ENCODE measurements at places on chromosomes 6 and 20.

GRCh38 chr6:108966855-108967755, 118.9 kb downstream of the ARMC2 start:
- DNase-seq = peak; percentile 26

DNA sequence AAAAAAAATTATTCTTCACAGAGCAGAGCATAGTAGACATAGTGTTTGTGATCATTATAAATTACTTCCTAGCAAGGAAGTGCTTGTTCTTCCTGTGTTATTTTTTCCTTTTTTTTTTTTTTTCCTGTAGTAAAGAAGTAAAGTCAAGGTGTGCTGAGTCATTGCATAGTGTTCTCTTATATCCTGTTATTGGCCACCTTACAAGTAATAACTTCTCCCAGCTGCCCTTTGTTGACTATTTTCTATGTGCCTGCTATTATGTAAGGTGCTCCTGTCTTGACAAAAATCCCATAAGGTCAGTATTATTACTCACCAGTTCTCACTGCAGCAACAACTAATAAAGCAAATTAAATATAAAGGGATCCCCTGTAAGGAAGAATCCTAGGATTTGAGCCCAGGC, 195.3 kb downstream of the GJA1 start:
- DNase-seq = no peak

- DNase-seq = no peak
Observed at GRCh38 chr20:23412026-23412425, 9.3 kb downstream of the NAPB start.

DNA sequence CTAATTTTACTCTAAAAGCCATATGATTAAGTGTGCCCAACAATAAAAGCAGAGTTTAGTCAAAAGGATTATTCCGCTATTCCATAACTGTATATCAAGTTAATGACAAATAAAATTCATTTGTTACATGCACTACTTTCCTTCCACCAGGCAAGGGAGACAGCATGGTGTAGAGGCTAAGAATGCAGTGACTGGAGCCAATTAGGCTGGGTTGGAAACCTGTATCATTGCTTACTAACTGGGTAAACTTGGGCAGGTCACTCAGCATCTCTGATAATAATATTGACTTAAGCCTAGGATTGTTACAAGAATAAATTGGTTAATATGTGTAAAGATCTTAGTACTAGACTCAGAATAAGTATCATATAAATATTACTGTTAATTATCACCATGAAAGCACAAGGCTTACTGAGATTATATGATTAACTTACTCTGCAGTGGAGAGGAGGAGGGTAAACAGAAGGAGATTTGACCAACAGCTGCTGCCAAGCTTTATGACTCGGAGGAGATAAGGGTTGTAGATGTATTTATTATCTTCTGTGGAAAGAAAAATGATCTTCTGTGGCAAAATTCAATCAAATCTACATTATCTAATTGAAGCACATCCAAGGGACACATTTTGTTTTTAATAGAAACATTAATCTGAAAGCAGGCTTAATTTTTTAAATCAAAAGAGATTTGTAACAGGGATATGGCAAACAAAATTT, 1459.9 kb downstream of the GRIK2 start:
- no peak for DNase-seq

GRCh38 chr6:170114187-170114945, 176.5 kb downstream of the DLL1 start:
- no peak for DNase-seq

GRCh38 chr20:21808863-21809664, 103.6 kb downstream of the PAX1 start:
- peak; percentile 20 for DNase-seq

- peak; percentile 51 for DNase-seq
Observed at GRCh38 chr20:59782986-59783640, 150.3 kb downstream of the SYCP2 start.

- DNase-seq = no peak
Observed at GRCh38 chr6:83062225-83062624, 3.4 kb downstream of the UBE3D start.

DNA sequence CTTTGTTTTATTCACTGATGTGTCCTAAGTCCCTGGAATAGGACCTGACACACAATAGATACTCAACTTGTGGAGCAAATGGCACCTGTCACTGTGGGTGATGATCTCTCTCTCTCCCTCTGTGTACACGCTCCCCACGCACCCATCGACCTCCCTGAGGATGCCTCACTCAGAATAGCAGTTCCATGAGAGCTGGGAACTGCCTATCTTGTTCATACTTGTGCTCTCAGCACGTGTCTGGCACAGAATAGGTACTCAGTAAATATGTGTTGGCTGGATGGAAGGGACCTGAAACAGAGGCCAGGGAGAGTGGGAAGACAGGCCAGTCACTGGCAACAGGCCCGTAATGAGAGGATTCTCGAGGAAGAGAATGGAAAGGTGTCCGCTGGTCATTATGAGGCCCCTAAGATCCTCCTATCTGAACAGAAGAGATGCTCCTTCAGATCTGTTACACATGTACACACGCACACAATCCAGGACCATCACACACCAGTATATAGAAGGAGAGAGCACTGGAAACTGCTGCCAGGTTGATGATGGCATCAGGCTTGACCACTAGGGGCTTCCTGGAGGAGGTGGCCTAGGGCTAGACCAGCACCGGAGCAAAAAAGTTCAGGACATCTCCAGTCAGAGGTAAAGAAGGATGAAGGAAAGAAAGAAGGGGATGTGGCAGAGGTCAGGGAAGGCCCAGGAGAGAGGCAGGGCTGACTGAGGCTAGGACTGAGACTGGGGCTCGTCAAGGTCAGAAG, 30.9 kb downstream of the VEGFA start:
- DNase-seq = no peak

DNA sequence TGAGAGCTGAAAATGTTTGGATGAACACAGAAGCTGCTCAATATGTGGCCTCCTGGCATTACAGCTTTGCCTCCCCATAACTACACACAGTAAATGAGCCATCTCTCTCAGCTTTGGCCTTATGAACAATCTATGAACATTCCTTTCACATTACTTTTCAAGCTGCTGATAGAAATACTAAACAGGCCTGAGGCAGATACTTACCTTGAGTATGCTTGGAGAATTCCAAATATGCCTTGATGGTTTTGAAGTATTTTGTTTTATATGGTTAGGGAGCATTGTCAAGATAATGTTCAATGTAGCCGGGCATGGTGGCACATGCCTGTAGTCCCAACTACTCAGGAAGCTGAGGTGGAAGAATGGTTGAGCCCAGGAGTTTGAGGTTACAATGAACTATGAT, 104.5 kb downstream of the CD24 start:
- DNase-seq = peak; percentile 16

DNA sequence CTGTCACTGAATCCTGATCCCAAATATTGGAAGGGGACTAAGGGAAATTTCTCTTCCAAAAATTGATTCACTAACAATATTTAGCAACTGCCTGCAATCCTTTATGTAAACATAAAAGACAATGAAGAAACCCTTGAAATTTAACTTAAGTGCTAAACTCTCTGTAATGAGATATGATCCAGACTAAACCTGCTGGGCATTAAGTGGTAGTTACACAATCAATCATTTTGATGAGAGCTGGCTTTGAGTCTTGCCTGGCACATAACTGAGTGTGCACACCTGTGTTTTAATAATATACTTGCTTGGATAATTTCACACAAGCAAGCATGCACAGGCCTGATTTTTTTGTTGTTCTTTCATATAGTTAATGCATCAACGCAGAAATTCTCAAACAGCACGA, 9.8 kb upstream of the ZFP64 start:
- no peak for DNase-seq

DNA sequence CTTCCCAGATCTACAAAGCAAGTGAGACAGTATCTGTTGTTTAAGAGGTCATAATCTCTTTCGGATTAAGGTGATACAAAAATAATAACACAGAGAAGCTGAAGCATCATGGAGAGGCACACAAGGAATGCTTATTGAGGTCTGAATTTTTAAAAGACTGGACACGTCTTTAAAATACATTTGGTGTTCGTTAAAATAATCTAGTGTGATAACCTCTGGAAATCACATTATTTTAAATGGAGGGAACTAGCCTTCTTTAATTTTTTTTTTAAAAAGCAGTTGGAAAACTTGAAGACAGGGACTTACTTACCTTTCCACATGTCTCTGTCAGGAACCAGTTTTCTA, 1.9 kb upstream of the LRRC1 start:
- DNase-seq = no peak

DNA sequence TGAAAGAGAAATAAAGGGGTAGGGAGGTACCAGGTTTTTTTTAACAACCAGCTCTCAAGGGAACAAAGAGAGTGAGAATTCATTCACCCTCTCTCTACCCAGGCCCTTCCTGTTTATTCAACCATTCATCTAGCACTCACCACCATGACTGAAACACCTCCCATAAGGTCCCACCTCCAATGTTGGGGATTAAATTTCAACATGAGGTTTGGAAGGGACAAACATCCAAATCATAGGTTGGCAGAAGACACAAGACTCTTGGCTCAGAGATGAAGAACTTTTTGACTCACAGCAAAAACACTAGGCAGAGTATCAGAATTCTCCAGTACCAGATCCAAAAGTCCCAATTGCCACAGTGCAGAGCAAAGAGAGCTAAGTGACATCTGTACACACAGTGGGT, 186.3 kb downstream of the EDN1 start:
- no peak for DNase-seq

DNA sequence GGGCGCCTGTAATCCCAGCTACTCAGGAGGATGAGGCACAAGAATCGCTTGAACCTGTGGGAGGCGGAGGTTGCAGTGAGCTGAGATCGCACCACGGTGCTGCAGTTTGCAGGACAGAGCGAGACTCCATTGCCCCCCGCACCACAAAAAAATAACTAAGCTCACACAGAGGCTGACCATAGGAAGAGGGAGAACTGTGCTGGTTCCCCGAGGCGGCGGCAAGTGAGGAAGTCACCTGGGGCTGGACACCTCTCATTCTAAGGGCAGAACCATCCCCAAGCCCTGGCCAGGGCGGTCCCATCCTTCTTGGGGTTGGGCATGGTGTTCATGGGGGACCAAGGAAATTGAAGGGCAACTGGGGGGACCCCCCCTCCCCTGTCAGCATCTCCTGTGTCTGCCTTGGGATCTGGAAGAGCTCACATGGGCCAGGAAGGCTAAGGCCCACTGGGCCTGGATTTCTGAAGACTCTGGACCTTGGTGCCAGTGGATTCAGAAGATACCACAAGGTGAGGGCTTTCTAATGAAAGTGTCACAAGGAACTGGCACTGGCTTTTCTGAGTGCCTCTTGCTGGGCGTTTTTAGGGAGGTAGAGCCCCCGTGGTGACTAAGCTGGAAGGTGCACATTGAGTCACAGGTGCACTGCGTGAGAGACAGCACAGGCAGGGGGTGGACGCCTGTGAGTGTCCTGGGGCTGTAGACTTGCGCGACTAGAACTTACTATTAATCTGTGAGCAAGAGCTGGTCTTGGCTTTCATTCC, 11.5 kb downstream of the IRF4 start:
- no peak for DNase-seq

- no peak for DNase-seq
Observed at GRCh38 chr6:10391299-10391630, 23.6 kb downstream of the TFAP2A start.

GRCh38 chr20:48601798-48602197, 226.0 kb downstream of the PREX1 start:
- DNase-seq = no peak

DNA sequence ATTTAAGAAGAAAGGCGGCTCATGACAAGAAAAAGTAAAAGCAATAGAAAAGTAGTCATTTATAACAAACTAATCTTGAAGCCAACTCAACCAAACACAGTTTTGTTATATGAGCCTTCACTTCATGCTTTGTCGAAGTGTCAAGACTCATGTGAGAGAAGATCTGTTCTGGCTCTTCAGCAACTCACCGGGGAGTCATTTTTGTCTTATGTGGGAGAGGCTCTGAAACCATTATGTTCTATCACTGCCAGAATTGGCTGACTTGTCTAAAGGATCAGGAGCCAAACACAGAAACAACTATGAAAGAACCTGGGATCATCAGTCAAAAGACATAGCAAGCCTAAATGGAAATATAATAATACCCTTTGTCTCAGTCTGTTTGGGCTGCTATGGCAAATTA, 105.2 kb downstream of the CDK19 start:
- no peak for DNase-seq

DNA sequence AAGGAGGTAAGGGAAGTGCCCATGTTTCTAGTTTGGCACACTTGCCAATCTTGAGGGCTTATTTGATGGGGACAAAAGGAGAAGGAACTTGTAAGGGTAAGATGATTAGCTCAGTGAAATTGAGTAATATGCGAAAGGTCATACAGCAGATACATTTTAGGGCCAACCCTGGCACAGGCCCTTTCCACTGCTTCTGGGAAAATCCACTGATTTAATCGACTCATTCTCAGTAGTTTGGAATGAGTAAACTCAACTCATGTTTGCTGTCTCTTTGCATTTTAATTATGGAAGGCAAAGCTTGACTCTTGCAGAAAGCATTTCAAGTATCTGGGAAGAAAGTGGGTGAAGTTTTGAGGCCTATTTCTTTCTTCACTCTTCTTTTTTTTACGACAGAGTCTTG, 20.0 kb downstream of the PHF20 start:
- no peak for DNase-seq

- DNase-seq = no peak
Observed at GRCh38 chr6:15460110-15460727, 202.6 kb downstream of the DTNBP1 start.

DNA sequence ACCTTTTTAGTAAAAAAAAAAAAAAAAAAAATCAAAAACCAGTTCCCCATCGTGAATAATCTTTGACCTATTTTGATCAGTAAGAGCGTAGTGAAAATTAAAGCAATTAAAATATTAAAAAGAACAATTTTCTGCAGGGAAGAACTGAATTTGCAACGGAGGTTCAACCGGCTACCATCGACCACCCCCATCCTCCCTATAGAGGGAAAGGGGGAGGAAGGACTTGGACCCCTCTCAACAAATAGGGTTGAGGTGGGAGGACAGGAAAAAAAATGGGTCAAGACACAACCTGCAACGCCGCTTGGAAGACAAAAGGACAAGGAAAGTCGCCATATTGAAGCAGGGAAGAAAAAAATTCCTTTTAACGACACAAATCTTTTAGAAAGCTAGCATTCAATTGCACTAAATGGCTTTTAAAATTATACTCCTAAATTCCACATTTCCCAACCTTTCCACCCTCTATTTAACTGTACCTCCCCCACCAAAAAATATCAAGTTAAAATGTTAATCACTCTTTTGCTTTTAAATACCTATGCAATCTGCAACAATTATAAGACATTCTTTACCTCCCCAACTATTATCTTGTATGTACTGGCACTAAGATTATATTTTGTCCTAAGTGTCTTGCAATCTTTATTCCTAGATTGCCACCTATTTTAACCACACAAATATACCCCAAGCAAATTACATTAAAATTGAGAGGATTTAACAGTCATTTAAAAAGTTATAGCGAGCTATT, 1.7 kb downstream of the PPP1R10 start:
- DNase-seq = no peak

DNA sequence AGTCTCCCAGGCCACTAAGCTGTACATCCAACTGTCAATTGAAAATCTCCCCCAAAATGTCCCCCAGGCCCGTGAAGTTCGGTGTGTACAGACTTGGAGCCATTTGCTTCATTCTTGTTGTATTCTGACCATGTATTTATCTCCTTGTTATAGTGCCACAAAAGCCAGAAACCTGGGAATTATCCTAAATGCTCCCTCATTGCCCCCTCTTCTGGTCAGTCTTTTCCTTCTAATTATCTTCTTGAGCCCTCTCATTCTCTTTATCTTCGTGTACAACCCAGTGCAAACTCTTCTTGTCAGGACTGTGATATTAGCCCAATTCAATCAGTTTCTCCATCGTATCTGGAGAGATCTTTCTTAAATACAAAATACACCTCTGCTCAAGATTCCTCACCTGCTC, 64.7 kb downstream of the RFX6 start:
- no peak for DNase-seq

All from H54 (cell line).